ENCODE measurements at places on chromosomes 4 and X.
A peak's percentile ranks its signal among the peaks of the same experiment; 100 is the strongest.

GRCh38 chr4:186724058-186724863 is 605 bp upstream of the FAT1 start:
- DNase-seq = peak; percentile 54

GRCh38 chr4:163858515-163858914 is 364.0 kb downstream of the TMA16 start:
- DNase-seq = no peak

GRCh38 chr4:74293558-74293957 is 14.7 kb upstream of the EPGN start:
- no peak for DNase-seq

DNA sequence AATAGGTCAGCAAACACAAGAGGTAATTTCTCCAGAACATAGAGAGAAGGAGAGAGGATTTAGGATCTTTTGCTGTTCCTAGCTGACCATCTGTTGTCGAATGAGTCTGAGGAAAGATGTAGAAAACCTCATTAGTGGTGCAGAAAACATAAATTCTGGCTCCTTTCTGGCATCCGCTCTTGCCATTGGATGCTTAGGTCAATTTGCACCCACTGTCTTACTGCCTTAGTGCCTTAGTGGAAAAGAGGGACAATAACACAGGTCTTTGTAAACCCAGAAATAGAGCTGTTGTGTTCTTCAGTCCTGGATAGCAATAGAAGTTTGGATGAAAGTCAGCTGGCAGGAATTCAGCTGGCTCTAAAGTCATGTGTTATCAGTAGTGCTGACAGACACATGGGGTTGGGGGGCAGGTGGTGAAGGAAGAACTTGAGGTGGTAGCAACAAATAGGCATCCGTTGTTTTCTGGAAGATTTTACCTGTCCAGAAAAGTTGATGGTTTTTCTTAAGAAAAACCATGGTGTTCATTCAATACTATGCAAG is 78.2 kb downstream of the GLRA2 start:
- no peak for DNase-seq

DNA sequence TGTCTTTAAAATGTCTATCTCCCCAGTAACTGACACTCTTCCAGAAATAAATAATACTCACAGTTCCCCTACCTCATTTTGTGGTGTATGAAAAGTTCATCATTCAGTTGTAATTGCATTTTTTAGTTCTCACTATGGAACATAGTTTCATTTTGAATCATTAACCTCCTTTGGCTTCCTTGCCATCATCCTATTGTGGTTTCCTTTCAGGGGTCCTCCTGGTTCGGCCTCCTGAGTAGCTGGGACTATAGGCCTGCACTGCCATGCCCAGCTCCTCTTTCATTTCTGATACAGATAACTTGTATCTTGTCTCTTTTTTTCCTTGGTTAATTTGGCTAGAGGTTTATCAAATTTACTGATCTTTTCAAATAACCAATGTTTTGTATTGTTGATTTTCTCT is 23.1 kb upstream of the BLTP1 start:
- no peak for DNase-seq

DNA sequence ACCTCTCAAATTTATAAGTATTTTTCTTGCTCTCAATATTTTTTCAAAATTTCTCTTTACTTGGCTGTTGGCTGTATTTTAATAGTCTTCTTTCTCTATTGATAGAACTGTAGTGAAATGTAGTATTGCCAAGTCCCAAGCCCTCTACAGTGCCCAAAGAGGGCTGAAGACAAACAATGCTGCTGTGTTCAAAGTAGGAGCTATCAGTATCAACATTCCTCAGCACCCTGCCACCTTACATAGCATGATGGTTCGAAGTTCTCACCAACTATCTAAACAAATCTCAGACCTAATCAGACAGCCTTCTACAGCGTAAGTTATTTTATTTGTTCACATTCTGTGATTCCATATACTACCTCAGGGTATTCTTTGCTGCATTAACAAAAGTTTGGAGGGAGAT is 99.1 kb upstream of the ADAD1 start:
- no peak for DNase-seq
